Stimulated activated CD8-positive, alpha-beta memory T cell treated with anti-CD3 and anti-CD28 coated beads, Interleukin-4, amount 100 ng/mL, for 4 hours (primary cell): ENCODE measurements at places on chromosomes 1 and 21.

DNA sequence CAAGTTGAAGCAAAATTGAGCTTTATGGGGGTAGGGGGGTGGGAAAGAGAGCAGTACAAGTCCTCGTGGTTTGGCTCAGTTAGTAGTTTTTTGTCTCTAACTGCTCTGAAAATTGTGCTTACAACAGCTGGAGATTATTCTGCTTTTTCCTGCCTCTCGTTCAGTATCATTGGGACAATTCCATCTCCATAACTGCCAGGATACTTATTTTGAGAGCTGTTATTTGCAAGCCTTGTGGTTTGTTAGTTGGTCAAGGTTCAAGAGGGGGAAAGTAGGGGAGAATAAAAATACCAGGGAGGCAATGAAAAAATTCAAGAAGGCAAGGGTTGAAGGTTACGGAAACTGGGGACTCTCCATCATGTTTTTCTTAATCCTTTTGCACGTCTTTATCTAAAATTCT, 811.8 kb upstream of the ADGRL2 start:
- DNase-seq = no peak

GRCh38 chr1:208731981-208732821, 488.0 kb upstream of the PLXNA2 start:
- no peak for DNase-seq

GRCh38 chr1:68918563-68918962, 421.7 kb upstream of the DEPDC1 start:
- no peak for DNase-seq

DNA sequence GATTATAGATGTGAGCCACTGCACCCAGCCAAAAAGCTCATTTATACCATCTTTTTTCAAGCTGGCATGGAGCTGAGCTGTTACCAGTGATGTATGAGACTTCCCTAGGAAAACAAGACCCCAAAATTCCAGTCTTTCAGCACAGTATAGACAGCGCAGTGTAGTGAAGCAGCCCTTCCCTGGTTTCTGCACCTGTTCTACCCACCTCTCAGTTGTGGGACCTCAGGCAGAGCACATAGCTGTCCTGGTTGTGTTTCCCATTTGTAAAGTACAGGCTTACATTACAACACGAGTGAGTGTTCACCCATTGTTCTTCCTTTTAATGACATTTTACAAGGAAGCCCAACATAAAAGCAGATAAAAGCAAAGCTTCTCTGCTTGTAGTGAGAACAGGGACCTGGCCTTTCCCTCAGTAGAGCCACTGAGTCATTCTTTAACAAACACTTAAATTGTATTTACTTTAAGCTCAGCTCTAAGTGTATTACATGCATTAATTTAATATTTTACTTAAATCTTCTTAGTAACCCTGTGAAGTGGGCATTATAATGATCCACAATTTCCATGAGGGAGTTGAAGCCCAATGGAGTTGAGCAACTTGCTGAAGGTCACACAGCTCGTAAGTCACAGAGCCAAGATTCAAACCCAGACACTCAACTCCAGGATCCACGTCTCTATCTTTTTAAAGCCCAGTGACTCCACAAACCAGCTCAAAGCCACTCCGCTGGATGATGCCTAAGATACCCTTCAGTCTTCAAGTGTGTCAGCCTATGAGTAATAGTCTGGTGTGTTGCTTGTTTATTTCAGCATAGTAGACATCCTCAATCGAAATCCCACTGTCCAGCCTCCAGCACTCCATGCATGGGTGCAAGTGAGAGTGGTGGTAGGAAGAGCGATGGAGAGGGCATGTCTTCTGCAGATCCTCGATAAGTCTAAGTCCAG, 40.5 kb upstream of the CAPZB start:
- no peak for DNase-seq

DNA sequence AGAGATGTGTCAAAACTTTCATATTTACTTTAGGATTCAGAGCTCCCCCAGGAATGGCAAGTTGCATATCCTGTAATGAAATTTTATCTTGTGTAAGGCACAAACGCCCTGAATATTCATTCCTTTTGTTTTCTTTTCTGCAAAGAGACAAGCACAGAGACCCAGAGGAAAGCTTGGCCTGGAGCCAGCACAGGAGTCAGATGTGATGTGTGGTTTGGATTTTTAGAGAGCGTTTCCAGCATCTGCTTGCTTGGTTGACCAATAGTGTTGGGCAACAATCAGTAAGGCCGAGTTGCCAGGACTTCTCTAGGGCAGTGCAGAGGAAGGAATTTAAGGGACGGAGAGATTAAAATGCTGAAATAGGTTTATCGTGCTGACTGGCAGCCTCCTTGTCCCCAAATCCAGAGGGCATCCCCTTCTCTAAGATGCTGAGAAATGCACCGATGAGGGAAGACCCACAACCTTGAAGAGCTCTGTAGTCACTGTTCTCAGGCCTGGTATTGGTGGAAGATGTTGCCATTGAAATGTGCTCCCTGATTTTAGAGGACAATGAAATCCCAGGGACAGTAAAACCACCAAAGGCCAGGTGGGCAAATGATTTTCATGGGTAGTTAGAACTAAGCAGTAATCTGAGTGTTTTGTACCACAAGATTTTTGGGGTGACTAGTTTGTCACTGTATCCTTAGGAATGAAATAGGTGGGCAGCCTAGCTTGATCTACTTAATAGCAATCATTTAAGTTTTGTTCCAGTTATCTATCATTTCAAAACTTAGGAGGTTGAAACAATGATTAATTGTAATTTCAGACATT, 37.9 kb upstream of the RHOU start:
- DNase-seq = no peak

DNA sequence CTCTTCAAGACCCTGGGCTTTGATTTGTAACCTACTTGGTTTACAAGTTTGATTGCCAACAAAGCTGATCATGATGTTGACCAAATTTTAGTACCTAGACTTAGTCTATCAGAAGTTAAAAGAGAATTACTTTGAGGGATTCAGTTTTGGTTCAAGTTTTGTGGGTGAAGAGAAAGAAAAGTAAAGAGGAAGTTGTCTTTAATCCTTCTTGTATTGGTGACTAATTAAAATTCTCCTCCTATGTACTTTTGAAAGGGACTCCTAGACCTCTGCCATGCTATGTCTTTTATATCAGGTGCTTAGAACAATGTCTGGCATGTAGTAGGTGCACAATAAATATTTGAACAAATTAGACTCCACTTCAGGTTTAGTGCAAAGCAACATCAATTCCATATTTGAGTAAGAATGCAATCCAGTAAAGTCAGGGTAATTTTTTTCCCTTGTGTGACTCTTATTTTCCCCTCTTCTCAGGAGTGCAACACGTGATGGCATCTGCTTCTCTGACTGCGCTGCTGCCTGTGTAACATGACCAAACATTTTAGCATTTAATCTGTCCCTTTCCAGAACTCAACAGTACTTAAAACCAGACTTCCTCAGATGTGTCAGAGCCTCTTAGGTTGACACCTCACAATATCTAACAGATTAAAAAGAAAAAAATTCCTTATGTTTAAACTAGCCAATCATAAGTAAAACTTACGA, 41.1 kb upstream of the KCNQ4 start:
- DNase-seq = no peak

DNA sequence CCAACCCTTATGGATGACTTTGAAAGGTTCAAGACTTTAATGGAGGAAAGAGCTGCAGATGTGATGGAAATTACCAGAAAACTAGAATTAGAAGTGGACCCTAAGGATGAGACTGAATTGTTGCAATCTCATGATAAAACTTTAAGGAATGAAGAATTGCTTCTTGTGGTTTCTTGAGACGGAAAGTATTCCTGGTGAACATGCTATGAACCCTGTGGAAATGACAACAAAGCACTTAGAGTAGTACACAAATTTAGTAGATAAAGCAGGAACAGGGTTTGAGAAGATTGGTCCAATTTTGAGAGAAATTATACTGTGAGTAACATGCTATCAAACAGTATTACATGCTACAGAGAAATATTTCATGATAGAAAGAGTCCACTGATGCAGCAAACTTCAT, 215.4 kb downstream of the OMA1 start:
- DNase-seq = no peak

- no peak for DNase-seq
Measured at GRCh38 chr1:117339866-117340700, 27.2 kb upstream of the MAN1A2 start.

GRCh38 chr1:145701306-145701862, 5.8 kb downstream of the PDZK1 start:
- DNase-seq = no peak

DNA sequence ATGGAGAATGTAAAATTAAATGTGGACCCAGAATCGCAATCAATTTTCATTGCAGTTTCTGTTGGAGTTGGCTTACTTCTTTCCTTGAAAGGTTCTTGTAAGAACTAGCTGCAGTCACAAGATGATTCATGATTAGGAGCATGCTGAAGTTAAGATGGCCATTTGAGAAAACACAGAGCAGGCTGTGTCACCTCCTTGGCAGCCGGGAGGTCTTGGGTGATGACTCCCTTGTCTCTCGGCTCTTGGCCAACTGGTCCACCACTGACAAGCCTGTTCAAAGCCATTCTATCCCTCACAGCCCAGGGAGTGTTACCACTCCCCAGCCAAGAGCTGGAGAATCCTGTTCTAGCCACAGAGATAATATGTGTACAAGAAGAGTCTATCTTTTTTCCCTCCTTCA, 40.6 kb downstream of the OPTC start:
- no peak for DNase-seq

DNA sequence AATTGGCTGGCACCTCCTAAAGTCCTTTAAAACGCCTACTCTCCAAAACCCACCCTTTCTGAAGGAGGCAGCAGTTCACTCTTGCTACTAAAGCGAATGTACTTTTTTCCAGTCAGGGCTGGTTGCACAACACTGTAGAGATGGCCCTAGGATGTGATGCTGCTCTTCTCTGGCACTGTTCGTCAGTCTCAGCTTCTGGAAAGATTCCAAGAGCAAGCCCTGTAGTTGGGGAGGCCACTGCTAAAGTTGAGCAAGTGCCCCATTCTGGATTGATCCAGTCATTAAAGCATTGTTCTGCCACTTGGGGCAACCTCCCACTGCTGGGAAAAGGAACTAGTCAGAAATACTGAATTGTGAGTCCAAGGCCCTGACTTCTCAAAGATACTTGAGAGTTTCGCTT, 28.5 kb upstream of the KCNQ4 start:
- DNase-seq = no peak

DNA sequence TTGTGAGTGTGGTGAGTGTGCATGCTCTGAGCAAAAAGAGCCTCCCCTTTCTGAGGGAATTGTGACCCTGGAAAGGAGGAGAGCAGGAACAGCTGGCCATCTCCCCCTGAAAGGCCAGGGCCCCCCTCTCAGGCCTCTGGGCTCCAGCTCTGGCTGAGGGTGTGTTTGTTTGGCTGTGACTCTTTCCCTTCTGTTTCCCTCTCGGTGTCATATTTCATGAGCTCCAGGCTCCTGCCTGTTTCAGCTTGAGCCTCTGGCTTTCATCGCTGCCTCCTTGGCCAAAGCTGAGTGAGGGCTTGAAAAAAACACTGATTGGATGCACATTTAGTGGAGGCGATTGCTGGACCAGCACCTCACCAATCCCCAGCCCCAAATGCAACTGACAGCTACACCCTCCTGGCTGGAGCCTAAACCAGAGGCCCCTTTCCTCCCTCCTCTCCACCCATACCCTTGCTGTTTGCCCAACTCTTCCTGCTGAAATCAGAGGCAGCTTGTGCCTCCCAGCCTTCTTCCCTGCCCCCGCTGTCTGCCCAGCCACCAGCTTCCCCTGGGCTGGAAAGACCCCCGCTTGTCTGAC, 64.1 kb downstream of the DDR2 start:
- no peak for DNase-seq

GRCh38 chr1:226489718-226490425, 58.7 kb upstream of the STUM start:
- no peak for DNase-seq
